ENCODE measurements at places on chromosomes 5 and 9. TPM values are rescaled to one million over a fixed set of nuclear protein-coding genes. Genes with fewer than 3 reads are reported as not detected.
A peak's percentile ranks its signal among the peaks of the same experiment; 100 is the strongest.

Gene ICE1
- 35.6 TPM for total RNA-seq

Gene LCN15
- not detected for total RNA-seq

Gene BTNL8
- 13.1 TPM for total RNA-seq

Gene SMARCA2
- total RNA-seq: 241 TPM

Gene SPATA9
- 7.4 TPM for total RNA-seq

Gene WDR38
- 3.2 TPM for total RNA-seq

Gene C5orf58
- 40.9 TPM for total RNA-seq

Gene RCL1
- 37.9 TPM for total RNA-seq

Gene MAMDC2
- total RNA-seq: 13.7 TPM

Gene LCN9
- not detected for total RNA-seq

- no peak for DNase-seq
Observed at GRCh38 chr5:125584140-125584520, 837.7 kb upstream of the ZNF608 start.

- DNase-seq: no peak
Observed at GRCh38 chr9:108041551-108041950, 552.0 kb upstream of the KLF4 start.

- no peak for DNase-seq
Observed at GRCh38 chr5:10704949-10705621, 55.9 kb downstream of the DAP start.

DNA sequence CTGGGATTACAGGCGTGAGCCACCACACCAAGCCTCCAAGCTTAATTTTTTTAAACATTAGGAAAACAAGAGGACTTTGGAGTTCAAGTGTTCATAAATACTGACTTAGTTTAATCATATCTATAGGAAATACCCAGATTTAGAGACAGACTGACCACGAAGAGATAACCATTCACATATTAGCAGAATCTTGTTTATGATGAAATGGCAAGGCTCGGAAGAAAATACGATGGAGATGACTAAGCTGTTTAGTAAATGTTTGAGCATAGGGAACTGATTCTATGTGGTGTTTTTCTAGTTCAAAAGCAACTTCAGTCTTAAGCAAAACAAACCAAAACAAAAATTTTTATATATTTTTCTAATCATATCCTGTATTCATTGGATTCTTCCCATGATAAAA lies 13.5 kb upstream of the TUSC1 start:
- DNase-seq: no peak

- DNase-seq: no peak
Observed at GRCh38 chr5:85967681-85968080, 650.1 kb upstream of the COX7C start.

DNA sequence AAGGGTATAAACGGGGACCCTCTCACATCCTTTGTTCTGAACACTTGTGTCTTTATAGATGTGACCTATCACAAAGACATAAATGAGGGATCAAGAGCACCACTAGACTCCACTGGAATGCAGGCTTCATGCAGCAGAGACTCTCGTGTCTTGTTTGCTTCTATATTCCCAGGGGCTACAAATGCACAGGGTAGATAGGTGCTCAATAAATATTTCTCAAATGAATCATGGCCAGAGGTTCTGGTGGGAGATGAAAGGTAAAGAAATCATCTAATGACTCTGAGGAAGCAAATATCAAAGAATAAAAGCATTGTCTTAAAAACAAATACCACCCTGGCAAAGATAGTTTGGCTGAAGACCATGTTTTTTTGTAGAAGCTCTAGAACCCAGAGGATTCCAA lies 6.6 kb downstream of the SLC36A3 start:
- DNase-seq: no peak

DNA sequence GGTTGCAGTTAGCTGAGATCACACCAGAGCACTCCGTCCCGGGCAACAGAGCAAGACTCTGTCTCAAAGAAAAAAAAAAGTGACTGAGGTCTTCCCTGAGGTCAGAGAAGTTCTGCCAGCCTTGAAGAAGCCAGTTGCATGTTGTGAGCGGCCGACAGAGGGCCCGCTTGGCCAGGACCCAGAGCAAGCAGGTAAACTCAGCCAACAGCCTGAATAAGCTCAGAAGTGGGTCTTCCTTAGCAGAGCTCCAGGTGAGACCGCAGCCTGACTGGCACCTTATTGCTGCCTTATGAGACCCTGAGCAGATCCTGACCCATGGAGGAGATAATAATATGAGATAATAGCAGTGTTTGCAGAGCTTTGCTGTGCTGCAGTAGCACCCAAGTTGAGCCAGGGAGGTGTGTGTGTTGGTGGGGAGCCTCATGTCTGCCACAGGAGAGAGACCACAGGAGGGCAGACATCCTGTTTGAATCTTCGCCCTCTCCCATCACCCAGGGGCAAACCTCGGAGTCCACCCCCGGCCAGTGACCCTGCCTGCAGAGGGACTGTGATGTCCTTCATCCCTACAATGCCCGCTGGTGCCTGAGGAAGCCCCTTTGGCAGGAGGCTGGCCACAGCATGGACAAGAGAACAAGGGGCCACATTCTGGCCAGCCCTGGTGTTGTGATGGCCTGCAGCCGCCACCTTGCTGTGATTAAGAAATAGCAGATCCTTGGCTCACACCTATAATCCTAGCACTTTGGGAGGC lies 10.8 kb upstream of the BARX1 start:
- no peak for DNase-seq

DNA sequence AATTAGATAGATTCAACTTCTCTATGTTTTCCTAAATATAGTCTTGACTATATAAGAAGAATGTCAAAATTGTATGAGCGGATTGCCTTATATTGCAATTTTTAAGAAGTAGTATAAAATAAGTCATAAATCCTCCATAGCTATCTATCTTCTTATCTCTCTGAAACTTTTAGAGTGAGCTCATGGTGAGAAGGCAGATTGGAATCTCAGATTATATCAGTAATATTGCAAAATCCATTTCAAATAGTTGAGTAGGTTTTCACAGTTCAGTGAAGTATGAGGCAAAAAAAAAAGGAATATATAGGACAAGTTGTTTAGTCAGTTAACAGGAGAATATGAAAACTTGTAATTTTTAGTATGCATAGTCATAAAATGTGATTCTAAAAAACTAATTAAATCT lies 156.4 kb downstream of the FAM174A start:
- no peak for DNase-seq

DNA sequence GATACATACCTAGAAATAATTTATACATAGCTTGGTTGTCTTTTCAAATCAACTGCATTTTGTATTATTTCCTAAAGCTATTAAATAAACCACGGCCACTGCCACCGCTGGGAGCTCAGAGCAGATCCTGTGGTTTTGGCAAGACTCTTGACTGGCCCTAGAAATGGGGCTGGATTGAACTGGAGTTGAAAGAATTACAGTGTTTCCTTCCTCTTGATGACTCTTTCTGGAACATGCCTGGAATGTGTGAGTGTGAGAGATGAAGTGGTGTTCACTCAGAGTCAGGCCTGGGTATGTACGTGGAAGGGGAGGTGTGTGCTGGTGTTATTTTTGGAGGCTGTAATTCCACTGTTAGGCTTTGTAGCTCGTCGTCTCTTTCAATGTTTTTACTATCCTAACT lies 45.9 kb downstream of the TEK start:
- no peak for DNase-seq

DNA sequence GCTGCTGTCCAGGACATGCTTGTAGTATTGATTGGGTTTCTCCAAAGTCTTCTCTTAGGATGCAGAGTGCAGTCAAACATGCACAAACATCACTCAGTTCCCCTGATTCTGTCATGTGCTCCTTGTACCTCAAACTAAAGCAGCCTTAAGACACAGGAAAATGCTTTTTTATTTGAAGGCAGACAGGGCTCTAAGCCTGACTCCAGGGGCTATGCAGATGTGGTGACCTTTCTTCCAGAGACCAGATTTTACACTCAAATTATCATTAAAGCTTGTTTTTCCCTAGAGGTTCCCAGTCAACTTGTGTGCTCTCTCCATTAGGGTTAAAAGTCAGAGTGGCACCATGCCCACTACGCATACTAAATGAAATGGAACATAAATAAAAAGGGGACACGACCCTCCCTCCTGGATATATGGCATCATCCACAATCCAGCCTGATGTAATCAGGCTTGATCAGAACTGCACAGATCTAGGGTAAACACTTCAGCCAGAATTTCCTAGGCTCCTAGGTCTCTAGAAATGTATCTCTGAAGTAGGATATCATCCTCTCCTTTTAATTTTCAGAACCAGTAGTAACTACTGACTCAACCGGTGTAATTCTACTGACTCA lies 771.1 kb downstream of the NR2F1-AS1 start:
- DNase-seq: no peak

- DNase-seq: no peak
Observed at GRCh38 chr5:171840711-171841522, 55.3 kb downstream of the SMIM23 start.

DNA sequence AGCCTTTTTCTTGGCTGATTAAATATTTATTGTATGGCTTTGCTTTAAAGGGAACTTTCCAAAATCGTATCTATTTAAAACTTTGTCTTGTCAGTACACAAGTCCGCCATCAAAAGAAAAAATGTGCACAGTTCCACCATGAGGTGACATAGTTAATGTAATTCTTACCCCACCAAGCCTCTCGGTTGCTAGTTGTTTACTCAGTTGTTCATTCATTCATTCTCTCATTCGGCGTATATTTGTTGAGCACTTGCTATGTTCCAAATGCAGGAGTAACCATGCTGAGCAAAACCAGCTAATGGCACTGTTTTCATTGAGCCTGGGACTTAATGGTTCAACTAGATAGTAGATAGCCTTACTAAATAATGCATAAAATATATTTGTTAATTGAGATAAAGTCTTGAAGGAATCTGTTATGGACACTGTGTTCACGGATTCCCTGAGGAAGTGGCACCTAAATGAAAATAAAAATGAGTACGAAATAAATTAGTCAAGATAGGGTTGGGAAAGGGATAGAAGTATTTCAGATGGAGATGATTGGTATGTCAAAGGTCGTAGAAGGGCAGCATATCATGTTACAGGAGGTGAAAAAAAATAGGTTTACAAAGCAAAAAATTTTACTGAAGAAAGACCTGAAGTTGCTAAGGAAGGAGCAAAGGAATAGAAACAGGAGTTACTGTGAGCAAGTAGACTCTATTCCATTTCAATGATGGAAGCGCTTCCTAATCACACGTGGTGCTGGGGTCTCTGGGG lies 1.5 kb downstream of the DCAF10 start:
- DNase-seq: no peak

DNA sequence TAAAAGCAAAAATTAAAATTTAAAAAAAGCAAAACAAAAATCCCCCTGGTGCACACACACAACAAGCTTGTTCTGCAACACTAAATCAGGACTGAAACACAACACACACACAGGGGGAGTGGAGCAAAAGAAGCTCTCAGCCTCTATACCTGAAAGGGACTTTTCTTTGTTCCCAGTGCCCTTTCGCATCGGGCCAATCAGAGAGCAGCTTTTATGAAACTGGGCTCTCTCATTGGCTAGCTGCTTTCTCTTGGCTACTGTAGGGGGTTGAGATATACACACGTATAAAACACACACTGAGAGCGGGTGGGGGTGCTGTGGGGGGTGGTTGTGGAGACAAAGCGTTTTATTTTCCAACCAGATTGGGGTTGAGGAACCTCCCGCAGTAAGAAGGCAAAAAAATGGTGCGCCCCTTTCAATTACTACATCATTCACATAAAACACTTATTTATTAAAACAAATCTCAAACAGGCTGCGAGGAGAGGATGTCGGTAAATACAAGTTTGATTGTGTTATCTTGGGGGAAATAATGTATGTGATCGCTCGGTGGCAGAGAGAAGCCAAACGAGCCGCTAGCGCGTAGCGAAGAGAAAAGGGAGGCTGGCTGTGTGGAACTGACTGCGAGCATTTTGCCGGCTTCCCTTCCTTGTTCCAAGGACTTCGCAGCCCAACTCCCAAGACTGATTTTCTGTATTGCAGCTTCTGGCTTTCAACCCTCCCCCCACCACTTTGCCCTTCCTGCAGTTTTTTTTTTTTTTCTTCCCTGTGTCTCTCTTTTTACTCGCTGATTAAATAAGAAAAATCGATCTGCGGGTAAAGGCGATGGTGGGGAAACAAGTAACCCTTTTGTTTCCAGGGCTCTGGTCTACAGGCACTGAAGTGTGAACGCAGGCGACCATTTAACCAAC lies 2.5 kb upstream of the ZNF608 start:
- peak; percentile 92 for DNase-seq

DNA sequence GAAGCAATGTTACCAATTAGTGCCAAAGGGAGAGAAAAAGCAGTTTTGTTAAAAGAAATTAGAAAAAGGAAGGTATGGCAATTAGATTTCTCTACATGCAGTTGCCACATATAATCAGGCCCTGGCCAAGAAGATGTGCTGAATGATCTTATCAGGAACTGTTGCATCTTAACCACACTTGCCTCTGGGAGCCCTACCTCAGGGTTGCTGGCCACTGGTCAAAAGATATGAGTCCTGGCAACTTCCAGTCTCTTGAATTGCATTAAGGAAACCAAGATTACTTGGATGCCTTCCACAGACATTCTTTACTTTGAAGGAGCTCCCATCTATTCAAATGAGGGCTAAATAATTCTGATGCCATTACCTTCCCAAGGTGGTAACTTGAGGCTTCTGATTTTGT lies 60.4 kb downstream of the TNC start:
- DNase-seq: no peak

- no peak for DNase-seq
Observed at GRCh38 chr5:10254686-10255085, 4.6 kb downstream of the CCT5 start.

DNA sequence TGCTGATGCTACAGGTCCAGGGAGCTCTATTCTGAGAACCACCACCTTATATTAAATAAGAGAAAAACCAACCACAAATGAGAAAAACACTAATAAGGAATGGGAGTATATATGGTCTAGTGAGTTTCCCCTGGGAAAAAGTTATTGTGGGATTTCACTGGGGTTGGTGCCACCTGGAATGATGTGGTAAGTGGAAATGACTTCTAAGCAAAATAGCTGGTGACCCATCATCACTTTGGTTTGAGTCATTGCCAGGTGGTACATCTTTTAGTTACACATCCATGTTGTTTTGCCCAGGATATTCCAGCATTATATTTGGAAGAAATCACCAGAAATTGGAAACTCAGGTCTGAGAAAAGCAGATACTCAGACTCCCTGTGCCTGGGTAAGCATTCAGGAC lies 437.3 kb downstream of the DTWD2 start:
- no peak for DNase-seq

- DNase-seq: no peak
Observed at GRCh38 chr5:34724741-34725140, 68.6 kb downstream of the RAI14 start.

GRCh38 chr9:30744871-30745270 lies 1639.6 kb upstream of the ACO1 start:
- no peak for DNase-seq

- DNase-seq: no peak
Observed at GRCh38 chr5:160969645-160970044, 117.6 kb upstream of the ATP10B start.
